WERI-Rb-1 (cell line): ENCODE measurements at places on chromosomes 4 and X.

DNA sequence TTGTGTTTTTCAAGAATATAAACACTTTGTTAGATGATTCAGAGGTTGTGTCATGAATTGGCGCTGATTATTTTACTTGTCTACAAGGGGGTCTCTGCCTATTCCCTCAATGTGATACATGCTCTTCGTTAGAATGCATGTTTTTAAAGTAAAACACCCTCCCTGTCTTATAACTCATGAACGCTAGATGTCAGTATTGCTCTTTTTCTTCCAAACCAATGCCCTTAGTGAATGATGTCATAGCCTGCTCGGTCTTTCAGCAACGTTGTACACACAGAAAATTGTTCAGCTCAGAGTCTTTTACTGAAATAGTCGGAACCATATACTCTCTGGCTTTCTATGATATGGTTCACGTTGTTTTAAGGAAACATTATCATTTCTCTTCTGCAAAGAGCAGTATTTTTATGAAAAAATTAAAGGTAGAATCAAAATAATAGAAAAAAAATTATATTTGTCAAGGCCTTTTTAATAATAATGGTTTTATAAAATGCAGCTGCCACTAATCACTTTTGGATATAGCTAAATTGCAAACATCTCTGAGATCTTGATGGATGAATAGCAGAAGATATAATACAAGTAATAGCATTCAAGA lies 292.9 kb downstream of the TLL1 start:
- peak; percentile 37 for DNase-seq

DNA sequence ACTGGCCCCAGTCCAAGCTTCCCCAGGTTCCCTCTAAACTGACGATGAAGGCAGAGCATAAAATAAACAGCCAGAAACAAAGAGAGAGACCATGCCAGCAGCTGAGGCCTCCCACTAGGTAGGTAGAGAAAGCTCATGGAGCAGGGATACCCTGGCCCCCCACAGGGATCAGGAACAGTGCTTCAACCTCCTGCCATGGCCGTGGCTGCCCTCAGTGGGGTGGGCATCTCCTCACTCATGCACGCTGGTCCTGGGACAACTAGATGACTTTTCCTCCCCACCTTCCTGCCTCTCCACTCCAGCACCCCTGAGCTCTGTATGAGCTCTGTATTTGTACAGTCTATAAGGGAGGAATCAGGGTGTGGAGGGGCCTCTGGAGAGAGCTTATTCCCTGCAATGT lies 117.7 kb upstream of the PSAPL1 start:
- DNase-seq: no peak

- DNase-seq: peak; percentile 66
Measured at GRCh38 chr4:23889814-23890341, at the start of gene PPARGC1A. TSS of gene PPARGC1A (minus strand) at chr4:23890047. CDS start at chr4:23889957, 90 bp downstream.

DNA sequence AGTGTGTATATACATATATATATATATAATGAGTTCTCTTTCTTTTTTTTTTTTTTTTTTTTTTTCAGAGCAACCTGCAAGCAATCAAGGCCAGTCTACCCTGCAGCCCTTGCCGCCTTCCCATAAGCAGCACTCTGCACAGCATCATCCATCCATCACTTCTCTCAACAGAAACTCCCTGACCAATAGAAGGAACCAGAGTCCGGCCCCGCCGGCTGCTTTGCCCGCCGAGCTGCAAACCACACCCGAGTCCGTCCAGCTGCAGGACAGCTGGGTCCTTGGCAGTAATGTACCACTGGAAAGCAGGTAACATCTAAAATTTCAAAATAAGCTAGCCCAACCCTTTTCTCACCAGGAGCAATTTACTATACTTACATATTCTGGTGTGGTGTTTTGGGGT lies 316.3 kb downstream of the DCTD start:
- no peak for DNase-seq

- DNase-seq: no peak
Measured at GRCh38 chrX:17964871-17965270, 103.8 kb upstream of the RAI2 start.

DNA sequence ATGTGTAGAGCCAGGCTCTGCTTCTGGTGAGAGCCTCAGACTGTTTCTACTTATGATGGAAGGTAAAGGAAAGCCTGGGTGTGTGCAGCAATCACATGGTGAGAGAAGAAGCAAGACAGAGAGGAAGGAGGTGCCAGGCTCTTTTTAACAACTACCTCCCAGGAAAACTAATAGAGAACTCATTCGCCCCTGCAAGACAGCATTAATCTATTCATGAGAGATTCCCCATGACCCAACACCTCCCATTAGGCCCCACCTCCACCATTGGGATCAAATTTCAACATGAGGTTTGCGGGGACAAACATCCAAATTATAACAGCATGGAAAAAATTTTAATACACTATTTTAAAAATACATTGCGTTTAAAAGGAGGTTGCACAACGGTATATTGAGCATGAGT lies 24.7 kb upstream of the GRIA3 start:
- no peak for DNase-seq

GRCh38 chrX:95760356-95760755 lies 924.3 kb upstream of the DIAPH2 start:
- no peak for DNase-seq

DNA sequence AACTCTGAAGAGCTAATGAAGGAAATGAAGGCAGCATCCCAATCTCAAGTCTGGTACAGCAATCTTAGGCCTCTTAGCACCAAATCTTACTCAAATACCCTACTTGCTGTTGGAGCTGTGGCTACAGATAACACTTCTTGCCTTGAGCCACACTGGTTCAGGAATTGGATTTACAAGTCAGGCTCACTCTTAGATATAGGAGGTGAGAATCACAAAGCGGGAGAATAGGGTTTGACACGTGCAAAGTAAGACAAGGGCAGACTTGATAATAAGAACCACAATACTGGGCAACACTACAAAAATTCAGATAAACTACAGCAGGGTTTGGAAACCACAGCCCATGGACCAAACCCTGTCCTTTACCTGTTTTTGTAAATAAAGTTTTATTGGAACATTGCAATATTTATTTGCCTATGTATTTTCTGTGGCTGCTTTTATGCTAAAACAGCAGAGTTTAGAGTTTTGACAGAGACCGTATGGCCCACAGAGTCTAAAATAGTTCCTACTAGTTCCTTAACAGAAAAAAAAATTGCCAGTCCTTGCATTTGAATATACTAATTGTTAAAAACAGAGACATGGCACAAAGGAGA lies 9.3 kb upstream of the CUL4B start:
- no peak for DNase-seq

DNA sequence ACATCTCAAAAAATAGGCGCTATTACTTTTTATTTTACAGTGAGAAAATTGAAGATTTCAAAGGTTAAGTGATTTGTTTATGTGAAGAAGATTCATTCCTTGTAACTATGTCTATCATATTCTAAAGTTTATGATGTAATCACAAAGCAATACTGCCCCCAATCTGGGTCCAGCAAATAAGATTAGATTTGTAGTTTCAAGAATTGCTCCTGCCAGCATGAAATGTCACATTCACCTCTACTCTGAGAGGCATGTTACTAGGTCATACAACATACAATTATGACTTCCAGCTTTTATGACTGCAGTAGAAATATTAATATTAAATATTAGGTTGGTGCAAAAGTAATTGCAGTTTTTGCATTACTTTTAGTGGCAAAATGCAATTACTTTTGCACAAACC lies 976.2 kb downstream of the FSTL5 start:
- DNase-seq: no peak

DNA sequence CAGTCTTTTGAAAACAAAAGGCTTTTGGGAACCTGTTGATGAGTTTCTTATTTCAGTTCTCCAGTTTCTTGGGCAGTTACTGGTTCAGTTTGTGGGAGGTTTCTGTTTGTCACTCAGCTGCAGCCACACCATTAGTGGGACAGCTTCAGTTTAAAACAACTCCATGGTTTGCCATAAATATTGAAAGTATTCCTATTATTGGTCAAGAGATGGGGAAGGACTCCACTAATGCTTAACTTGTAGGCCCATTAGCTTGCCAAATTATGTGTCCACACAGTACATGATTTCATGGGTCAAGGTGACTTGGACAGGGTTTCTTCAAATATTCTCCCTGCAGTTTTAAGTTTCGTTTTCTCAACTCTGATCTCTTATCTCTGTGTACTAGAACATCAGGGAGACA lies 15.5 kb upstream of the ASIC5 start:
- DNase-seq: no peak

GRCh38 chrX:134685668-134686067 lies 27.4 kb upstream of the PLAC1 start:
- no peak for DNase-seq

- no peak for DNase-seq
Measured at GRCh38 chr4:79620617-79621016, 212.6 kb upstream of the GK2 start.

DNA sequence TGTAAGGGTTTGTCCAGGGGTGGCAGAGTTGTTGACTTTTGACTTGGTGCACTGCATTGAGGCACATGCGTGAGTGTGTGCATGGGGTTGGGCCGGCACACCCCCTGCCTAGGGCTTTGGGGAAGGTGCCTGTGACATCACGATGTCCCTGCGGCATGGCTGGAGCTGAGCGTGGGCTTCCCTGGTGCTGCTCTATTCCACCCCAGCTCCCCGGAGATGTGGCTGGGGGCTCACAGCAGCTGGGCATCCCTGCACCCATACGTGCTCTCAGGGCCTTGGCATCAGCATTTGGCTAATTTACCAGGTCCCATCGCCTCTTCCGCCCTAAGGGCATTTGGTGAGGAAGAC lies 5.7 kb downstream of the PSAPL1 start:
- DNase-seq: peak; percentile 4

- DNase-seq: no peak
Measured at GRCh38 chrX:110286106-110286505, 31.8 kb downstream of the AMMECR1 start.

DNA sequence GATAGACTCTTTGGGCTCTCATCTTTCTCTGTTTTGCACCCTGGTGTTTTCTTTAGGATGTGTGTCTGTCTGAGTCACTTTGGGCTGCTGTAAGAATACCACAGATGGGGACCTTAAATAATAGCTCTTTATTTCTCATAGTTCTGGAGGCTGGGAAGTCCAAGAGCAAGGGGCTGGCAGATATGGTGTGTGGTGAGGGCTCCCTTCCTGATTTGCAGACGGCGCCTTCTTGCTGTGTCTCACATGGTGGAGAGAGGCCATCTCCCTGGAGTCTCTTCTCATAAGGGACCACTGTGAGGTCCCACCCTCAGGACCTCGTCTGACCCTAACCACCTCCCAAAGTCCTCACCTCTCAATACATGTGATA lies 93.7 kb upstream of the ADRA2C start:
- no peak for DNase-seq

DNA sequence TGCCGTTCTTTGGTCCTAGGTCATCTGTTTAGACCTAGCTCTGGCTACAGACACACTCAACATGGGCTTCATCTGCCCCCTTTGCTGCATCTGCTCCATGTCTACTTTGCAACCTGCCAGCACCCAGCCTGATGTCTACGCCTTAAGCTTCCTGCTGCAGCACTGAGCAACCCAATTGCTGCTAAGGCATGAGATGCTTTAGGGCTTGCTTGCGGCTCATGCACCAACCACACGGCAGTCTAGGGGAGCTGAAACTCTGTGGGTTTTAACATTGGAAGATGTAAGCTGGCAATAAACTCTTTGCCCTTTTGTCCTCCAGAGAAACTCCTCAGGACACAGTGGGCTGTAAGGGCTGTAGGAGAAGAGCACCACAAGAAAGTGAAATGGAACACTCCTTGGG lies 11.7 kb upstream of the CLNK start:
- no peak for DNase-seq

GRCh38 chrX:8639949-8640475 lies 91.9 kb downstream of the ANOS1 start:
- DNase-seq: no peak

DNA sequence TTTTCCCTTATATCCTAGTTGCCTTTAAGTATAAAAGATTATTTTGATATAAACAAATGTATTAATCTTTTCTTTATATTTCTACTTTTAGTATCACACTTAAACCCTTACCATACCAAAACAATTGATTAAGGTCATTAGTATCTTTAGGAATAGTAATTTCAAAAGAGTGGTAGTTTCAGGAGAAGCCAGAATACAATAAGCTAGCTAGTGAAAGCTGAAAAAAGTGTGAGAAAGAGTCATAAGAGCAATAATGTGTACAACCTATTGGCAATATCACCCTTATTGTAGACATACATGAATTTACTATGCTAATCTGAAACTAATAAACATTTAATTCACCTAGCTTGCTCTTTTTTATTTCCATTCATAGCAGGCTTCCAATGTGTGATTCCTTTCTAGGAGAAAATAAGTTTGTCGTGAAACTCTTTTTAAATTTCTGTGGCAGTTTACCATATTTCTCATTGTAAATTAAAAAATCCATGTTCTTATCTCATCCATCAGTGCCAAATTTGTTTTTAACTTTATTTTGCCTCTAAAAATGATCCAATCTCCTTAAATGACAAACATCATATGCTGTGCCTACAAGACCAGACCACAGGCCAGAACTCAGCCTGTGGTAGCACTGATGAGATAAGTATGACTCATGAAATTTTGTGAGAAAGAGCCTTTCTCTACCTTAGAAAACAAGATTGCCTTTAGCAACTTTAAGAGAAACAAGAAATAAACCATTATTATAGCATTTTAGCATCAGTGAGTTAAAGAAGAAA lies 8.1 kb downstream of the NEK1 start:
- DNase-seq: no peak

DNA sequence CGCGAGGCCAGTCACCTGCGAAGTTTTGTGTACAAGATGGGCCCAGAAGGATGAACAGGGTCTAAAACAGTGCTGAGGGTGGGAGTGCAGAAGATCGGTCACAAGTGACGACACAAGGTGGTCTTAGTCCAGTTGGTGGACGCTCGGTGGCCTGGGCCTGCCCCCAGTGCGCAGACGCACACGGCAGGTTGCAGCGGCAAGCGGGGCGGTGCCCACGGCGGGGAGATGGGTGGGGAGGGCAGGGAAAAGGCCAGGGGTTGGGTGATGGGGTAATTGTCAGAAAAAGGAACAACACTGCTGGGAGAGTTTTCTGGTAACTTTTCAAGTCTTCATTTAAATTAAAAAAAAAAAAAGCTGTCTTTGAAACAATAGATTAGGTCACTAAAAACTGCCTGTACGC lies 1.0 kb upstream of the PRDX4 start:
- DNase-seq: no peak

GRCh38 chr4:15649914-15650545 lies 5.1 kb downstream of the FBXL5 start:
- peak; percentile 64 for DNase-seq

DNA sequence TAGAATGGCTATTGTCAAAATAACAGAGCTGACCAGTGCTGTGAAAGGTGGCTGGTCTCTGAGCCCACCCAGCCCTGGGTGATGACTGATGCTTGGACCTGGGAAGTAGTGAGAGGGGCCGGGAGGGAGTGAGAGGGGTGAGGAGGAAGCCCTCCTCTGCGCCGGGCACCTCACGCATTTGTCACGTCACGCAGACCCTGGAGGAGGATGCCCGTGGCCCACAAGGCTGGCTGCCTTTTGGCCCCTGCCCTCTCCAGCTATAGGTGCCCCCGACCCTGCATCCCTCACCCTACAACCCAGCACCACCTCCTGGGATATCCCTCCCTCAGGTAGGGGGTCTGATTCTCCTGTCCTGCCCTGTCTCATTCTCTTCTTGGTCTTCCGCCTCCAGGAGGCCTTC lies 207.4 kb downstream of the AFAP1 start:
- DNase-seq: no peak
